ENCODE measurements at places on chromosomes 13 and 19.

- DNase-seq, result no peak
Measured at GRCh38 chr19:1261538-1261797, 7.7 kb upstream of the CIRBP start.

- DNase-seq, result no peak
Measured at GRCh38 chr13:20171364-20171763, 10.5 kb upstream of the GJA3 start.

GRCh38 chr19:18440415-18440877, 2.5 kb upstream of the ISYNA1 start:
- no peak for DNase-seq

- DNase-seq, result peak; percentile 84
Measured at GRCh38 chr19:13022859-13023636, 27.8 kb downstream of the NFIX start.

GRCh38 chr19:1155352-1156304, 18.4 kb downstream of the SBNO2 start:
- no peak for DNase-seq

DNA sequence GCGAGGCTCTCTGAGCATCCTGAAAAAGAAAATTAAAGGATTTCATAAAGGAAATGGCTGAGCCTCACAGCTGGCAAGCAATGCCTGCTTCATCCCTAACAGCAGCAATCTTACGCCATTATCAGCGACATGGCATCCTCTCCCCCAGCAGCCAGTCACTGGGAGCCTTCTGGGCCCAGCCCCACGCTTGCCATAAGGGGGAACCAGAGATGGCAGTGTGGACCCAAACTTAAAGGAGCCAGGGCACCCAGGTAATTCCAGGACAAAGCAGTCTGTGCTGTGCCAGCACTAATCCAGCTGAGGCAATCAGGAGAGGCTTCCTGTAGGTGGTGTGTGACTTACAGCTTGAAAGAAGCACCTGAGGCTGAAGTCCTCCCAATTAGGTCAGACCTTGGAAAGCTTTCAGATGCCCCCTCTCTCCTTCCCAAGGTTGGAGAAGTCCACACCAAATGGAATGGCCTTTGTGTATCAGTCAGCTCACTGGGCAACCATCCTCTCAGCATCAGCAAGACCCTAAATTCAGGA, 10.3 kb downstream of the VSTM2B start:
- no peak for DNase-seq

DNA sequence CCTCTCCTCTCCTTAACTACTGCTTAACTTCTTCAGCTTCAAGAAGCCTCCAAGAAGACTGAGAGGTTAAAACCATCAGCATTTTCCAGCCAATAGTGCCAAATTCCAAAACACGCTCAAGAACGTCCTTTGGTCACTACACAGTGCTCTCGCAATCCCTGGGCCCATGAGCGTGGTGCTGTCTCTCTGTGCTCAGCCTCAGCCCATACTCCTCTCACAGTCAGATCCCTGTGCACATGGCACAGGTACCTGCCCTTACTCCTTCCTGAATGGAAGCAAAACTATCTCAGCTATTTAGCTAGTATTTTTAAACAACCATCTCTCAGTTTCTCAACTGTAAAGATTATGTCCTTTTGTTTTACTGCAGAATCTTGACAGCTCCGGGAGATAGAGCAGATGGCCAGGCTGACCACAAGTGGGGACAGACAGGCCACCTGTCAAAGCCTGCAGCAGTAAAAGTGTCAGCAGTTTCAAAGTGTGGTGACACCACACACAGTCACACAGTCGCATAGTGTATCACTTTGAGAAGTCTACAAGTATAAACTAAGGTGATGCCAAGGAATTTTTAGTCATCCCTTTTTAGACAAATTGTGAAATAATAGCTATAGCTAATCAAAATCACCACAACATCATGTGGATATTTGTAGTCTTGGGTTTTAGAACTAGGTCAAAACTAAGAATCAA, 35.7 kb downstream of the DZIP1 start:
- no peak for DNase-seq

DNA sequence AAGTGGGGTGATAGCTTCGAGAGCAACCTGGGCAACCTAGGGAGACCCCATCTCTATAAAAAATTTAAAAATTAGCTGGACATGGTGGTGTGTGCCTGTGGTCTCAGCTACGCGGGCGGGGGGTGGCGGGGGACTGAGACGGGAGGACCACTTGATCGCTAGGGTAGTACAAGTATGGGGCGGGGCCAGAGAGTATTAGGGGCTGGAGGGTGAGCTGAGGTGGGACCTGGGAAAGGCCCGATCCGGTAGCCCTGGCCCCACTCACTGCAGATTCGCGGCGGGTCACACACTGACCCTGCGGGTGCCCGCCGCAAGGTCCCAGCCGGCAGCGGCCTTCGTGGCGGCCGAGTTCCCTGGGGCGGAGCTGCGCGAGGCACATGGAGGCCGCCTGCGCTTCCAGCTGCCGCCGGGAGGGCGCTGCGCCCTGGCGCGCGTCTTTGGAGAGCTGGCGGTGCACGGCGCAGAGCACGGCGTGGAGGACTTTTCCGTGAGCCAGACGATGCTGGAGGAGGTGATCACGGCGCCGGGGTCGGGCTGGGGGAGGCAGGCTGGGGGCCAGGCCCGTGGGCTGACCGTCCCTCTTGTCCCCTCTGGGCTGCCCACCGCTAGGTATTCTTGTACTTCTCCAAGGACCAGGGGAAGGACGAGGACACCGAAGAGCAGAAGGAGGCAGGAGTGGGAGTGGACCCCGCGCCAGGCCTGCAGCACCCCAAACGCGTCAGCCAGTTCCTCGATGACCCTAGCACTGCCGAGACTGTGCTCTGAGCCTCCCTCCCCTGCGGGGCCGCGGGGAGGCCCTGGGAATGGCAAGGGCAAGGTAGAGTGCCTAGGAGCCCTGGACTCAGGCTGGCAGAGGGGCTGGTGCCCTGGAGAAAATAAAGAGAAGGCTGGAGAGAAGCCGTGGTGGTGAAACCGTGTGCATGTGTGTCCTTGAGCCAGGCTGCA, 2.0 kb upstream of the ARHGAP45 start:
- no peak for DNase-seq

DNA sequence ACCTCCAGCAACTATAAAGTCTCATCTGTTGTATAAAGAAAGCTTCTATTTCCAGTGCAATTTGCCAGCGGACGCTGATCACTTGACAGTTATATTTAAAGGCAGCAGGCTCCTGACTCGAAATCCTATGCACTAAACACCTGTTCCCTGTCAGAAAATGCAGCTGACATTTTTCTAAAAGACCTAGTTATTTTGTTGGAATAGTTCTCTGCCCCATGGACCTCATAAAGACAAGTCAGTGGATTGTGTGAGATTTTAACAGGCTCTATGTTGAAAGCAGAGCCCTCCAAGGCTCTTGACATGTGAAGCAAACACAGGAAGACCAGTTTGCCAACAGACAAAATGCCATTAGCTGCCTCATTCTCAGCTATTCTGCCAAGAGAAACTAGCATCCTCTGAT, 304.7 kb upstream of the KLF12 start:
- no peak for DNase-seq

GRCh38 chr19:2121416-2122051, 24.8 kb downstream of the IZUMO4 start:
- no peak for DNase-seq
